ENCODE measurements at places on chromosomes 2 and 18. TPM values are rescaled to one million over a fixed set of nuclear protein-coding genes. Genes with fewer than 3 reads are reported as not detected.

DNA sequence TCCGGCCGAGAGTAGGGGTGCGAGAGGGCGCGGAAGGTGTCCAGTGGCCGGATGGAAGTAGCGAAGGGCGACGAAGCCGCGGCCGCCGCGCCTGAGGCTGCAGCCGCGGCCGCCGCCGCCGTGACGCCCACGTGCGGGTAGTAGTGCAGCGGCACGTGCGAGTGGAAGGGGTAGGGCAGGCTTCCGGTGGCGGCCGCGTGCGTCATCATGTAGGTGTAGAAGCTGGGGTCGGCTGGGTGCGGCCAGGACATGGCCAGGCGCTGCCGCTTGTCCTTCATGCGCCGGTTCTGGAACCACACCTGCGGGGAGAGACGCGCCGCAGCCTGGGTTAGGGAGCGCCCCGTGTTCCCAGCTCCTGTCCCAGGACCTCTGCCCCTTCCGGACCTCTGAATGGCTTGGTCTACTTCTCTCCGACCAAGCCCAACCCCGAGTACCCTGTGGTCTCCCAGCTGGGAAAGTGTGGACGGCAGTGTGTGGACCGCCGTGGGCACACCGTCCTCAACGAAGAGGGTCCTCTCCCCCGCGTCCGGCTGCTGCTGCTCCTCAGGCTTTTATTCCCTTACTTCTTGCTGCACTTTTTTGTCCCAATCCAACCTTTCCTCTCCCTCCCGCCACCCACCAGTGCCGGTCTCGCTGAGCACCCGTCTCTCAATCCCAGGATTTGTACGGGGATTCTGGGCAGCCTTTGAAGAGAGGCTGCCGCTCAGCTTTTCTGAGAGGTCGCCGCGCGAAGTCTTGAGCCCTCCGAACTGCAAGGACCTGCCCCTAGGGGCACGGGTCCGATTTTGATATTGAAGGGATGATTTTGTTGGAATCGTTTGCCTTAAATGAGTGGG is 3.0 kb downstream of the EVX2 start:
- peaks cover 15% of the 10 kb centered on the region for H3K4me1 ChIP-seq
- no peaks in the 10 kb centered on the region for H3K36me3 ChIP-seq
- peak overlapping the region; percentile 44 for H3K4me3 ChIP-seq
- no peak for DNase-seq

GRCh38 chr2:86510436-86510933 is 52.8 kb downstream of the CHMP3 start:
- no peaks in the 10 kb centered on the region for H3K4me1 ChIP-seq
- no peak overlapping the region for H3K4me3 ChIP-seq
- H3K27ac ChIP-seq, result no peak overlapping the region
- H3K27me3 ChIP-seq, result no peaks in the 10 kb centered on the region

DNA sequence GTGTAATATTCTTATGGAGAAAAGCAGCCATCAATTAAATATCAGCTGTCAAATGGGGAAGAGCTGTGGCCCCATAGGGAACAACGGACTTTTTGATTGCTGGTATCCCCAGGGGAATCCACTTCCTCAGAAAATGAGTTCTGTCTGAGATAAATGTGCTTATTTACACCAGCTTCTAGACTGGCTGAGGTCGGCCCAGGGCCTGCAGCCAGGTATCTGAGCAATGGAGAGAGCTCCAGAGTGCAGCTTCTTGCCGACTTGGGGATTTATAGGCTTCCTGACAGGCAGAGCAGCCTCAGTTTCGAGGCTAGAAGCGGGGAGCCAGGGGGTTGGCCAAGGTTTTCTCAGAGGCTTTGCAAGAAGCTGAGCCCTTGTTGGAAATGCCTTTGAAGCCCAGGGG is 67.2 kb downstream of the MCFD2 start:
- DNase-seq, result no peak
- H3K4me1 ChIP-seq, result no peaks in the 10 kb centered on the region
- peak overlapping the region; percentile 80 for H3K27ac ChIP-seq
- no peaks in the 10 kb centered on the region for H3K27me3 ChIP-seq
- H3K4me3 ChIP-seq, result no peak overlapping the region
- H3K36me3 ChIP-seq, result no peaks in the 10 kb centered on the region

DNA sequence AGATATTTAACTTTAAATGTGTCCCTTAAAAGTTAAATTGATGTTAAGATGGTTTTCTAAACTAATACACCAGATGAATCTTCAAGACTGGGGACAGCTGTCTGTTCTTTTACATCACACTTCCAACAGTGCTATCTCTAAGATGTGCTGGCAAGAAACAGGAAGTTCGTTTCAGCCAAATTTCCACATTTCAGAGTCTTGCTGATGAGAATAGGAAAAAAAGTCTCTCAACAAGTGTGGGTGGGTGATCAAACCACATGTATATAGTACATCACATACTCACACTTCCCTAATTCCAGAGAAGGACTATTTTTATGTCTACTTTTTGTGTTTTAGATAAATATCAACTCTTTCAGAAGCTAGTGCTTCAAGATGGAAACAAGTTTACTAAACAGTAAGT is 1712.8 kb upstream of the TMEFF2 start:
- H3K27ac ChIP-seq, result no peak overlapping the region
- no peak for DNase-seq
- no peak overlapping the region for H3K4me3 ChIP-seq
- no peaks in the 10 kb centered on the region for H3K4me1 ChIP-seq
- no peaks in the 10 kb centered on the region for H3K36me3 ChIP-seq

DNA sequence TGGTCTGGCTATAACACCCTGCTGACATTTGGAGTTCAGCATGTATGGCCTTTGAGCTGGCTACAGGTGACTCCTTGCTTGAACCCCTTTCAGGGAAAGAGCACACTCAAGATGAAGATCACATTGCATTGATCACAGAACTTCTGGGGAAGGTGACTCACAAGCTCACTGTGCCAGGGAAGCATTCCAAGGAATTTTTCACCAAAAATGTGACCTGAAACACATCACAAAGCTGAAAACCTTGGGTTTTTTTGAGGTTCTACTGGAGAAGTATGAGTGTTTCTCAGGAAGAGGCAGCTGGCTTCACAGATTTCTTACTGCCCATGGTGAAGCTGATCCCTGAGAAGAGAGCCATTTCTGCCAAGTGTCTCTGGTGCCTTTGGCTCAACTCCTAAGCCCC is 879.0 kb downstream of the CBLN2 start:
- no peaks in the 10 kb centered on the region for H3K36me3 ChIP-seq
- H3K27me3 ChIP-seq, result no peaks in the 10 kb centered on the region
- H3K27ac ChIP-seq, result no peak overlapping the region
- DNase-seq, result no peak

DNA sequence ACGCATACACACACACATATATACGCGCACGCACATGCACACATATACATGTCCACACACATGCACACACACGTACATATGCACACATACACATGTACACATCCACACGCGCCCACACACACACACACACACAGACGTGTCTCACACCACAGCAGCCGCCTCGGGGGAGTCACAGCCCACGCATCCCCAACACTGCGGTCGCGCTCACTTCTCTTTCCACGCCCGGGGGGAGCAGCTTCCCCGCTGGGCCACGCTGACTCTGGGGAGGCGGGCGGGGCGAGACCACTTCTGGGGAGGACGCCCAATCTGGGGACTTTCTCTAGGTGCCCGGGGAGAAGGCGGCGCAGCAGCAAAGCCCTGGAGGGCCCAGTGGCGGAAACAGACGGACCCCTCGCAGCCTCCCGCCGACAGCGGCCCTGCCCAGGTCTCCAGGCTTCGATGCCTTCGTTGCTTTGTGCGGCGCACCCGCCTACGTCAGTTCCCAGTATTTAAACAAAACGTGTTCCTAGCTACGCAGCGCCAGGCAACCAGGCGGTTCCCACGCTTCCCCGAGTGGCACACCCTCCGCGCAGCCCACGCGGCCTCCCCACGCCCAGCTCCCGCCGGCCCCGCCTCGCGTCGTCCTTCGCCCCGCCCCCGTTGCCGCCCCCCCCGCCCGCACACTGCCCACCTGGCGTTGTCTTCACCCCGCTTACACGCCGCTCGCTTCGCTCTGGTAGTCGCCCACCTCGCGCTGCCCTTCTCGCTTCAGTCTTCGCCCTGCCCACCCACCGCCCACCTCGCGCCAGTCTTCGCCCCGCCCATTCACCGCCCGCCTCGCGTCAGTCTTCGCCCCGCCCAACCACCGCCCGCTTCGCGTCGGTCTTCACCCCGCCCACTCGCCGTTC is 810 bp upstream of the RBFA start:
- no peaks in the 10 kb centered on the region for H3K36me3 ChIP-seq
- peak overlapping the region; percentile 73 for H3K27ac ChIP-seq
- no peaks in the 10 kb centered on the region for H3K27me3 ChIP-seq
- peak overlapping the region; percentile 65 for H3K4me3 ChIP-seq

DNA sequence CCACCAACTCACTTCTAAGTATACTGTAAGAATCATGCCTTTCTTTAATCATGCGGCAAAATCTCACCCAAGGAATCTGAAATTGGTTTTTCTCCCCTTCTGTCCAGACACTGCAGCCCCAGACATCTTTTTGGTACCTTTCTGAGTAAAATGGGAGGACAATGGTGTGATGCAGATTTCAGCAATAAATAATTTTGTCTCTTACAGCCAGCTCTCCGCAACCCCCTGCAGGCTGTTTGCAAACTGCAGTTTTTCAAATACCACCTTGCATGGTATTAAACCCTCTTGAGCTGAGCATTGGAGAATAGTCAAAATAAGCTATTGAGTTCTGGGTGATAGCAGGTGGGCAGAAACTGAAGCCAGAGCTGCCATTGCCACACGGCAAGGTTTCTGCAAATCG is 32.2 kb downstream of the GPR39 start:
- no peaks in the 10 kb centered on the region for H3K27me3 ChIP-seq
- no peak overlapping the region for H3K4me3 ChIP-seq
- no peak for DNase-seq
- H3K27ac ChIP-seq, result no peak overlapping the region

The CYRIA gene
- 0.53 TPM for total RNA-seq

The DNAJC5G gene
- total RNA-seq, result not detected

The TMEM200C gene
- 0.13 TPM for total RNA-seq

The DYSF gene
- 2.8 TPM for total RNA-seq

Data from Peyer's patch (tissue), 4 donors.